HFF-Myc (cell line): ENCODE measurements at places on chromosomes 2 and 18.

- no peak for DNase-seq
Observed at GRCh38 chr2:72921088-72921851, 4.0 kb downstream of the EMX1 start.

DNA sequence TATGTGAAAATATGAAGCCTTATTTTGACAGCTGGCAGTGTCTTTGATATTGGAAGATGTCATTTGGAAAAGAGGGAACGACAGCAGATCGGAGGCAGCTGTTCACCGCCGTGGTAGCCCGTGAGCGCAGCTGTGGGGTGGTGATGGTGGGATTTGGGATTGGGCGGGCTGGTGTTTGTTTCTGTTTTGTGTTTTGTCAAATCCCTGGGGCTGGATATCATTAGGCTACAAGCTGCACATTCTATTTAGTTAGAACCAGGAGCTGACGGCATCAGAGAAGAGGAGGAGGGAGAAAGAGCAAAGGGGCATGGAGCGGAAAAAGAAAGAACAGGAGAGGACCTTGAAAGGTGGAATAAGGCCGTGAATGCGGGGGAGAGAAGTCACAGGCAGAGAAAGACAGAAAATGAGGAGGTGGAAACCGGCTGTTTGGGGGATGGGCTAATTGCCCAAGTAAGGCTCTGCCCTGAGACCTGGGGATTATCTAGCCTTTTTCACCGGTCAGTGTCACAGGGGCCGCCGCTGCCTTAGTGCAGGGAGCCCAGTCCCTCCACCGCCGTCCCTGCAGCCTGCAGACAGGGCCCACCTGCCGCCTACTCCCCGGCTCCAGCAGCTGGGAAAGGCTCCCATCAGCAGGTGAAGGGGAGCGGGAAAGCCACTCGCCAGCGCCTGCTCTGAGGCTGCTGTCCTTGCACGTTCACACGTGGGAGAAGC is 88.0 kb downstream of the ZCCHC2 start:
- no peak for DNase-seq

DNA sequence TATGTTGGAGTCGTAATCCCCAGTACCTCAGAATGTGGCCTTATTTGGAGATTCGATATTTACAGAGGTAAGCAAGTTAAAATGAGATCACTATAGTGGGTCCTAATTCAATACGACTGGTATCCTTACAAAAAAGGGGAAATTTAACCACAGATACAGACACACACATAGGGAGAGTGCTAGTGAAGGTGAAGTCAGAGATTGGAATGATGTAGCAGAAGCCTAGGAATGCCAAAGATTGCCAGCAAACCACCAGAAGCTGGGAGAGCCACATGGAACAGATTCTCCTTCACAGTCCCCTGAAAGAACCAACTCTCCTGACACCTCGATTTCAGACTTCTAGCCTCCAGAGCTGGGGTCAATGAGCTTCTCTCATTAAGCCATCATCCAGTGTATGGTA is 17.7 kb upstream of the ACTR3 start:
- no peak for DNase-seq

GRCh38 chr2:38421274-38422056 is 44.4 kb upstream of the ATL2 start:
- no peak for DNase-seq

DNA sequence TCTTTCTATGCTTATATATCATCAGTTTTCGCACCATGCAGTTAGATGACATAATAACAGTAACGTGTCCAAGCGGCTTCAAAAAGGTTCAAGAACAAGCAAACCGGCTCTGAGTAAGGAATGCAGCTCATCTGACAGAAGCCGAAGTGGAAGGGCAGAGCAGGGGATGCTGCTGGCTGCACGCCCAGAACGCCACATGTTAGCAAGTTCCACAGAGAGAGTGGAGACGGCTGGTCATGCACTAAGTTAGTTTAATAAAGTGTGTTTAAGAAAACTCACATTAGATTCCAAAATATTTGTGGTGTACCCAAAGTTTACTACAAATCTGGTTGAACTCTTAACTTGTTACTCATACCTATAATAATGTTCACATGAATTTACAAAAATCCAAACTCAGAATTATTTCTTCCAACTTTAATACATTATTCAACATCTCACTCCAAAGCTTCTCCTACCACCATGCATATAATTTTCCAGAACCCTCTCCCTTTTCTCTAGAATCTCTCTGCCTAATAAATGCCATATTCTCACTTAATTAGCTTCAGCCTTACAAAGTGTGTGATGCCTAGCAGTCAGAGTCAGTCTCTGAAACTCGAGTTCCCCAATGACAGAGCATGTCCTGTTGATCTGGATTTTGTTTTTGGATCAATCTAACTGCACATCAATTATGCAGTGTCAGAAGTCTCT is 170.0 kb downstream of the DNAH7 start:
- peak; percentile 97 for DNase-seq

DNA sequence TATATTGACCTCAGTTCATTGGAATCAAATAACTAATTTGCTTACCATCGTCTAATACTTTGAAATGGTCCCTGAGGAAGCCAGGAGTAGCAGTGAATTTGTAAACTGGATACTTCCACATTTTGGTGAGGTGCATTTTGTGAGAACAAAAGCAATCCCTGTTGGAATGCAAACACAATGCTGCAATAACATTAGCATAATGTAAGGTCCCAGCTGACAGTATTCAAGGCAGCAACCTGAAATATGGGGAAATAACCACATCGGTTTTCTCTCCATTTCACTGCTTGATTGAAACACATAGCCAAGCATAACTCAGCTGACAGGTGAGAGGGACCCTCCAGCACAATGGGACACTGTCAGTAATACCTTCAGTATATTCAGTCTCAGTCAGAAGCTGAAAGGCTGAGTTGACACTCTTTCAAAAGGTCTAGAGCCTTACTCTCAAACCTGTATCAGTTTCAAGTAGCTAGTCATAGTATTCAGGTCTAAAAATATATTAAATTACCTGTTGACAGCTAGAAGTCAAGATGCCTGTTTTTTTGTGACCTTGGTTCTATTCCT is 1311.9 kb upstream of the NRXN1 start:
- DNase-seq = no peak

GRCh38 chr2:151306621-151307020 is 17.2 kb upstream of the NMI start:
- peak; percentile 25 for DNase-seq

DNA sequence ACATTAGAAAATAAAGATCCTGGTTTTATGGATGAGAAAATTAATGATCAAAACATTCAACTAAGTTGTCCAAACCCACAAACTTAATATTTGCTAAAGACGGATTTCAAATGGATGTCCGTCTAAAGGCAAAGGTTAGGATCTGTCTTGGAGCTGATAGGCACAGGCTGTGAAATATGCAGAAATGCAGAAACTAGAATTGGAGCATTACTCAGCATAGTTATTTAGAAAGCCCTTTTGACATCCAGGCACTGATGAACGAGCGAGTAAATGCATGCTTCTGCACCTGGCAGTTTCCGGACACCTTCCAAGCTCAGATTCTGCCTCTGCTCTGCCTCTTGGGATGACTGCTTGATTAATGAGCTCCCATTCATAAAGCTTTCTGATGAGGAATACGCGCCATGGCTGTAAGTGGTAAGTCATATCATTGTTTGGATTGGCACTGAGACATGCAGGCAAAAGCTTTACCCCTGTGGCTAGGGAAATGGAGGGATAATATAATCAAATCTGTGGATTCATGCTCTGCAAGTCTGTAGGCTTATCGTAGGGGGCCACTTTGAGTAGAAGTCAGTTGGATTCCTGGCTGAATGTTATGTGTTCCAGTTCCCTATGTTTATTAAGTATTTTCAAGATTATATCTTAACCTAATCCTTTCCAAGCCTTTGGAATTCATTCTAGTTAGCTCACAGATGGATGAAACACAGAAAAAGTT is 2176.3 kb upstream of the CELF4 start:
- DNase-seq = no peak

- DNase-seq = no peak
Observed at GRCh38 chr2:49286045-49286444, 131.7 kb upstream of the FSHR start.

DNA sequence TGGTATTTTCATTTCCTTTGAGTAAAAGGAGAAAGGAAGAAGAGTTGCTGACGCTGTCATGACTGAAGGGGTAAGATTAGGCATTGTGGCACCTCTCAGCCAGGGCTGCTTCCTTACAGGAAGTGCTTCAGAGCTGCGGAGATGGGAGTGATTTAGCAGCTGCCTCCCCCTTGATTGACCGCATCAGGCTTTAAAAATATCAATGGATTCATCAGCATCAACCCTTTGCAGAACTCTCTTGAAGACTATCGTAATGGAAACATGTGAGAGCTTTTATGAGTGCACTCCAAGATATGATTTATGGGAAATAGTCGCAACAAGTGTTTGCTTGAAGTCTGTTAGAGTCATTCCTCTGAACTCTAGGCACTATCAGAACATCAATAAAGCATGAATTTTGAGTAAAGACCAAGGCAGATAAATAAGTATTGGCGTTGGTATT is 141.1 kb downstream of the CSRNP3 start:
- no peak for DNase-seq
